ENCODE measurements at places on chromosomes 1 and 21.
A peak's percentile ranks its signal among the peaks of the same experiment; 100 is the strongest.

- no peak for DNase-seq
Measured at GRCh38 chr1:234962340-234962989, 166.2 kb downstream of the TOMM20 start.

DNA sequence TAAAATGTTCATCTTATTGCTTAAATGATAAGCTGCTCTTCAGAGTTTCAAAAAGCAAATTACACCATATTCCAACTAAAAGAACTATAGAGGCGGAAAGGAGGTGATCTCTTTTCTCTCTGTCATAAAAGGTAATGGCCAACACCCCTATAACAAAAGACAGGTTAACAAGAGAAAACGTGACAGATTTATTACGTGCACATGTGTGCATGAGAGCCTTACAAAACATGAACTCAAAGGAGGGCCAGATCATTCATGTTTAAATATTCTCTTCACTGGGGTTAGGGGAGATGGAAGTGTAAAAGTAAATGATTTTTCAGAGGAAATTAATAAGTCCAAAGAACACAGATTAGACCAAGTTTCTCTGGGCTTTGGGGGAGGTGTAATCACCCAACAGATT is 26.5 kb upstream of the FMO2 start:
- DNase-seq: no peak

DNA sequence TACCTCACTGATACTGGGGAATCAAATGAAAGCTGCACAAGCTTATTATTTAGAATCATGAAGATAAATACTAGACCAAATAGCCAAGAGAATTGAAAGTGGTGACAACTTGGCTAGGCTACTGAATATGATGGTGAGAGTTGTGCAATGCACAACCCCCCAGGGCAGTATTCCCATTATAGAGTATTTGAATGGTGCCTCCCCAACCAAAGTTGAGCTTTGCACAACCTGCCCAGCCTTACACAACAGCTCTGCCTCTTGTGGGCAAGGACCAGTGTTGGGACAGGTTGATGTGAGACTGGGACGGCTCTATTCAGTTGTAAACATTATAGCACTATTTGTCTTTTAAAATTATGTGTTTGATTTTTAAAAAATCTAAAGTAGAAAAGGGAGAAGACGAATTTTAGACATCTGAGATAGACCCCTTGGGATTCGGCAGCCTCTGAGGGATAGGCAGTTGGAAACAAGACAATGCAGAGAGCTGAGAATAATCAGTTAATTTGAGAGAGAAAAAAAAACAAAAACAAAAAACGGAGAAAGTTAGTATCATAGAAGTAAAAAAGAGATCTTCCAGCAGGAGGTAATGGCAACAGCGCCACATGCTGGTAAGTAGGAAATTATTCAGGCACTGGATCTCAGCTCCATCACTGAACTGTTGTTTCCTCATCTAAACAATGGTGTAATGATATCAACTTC is 91.0 kb upstream of the KCNA3 start:
- no peak for DNase-seq

GRCh38 chr1:23553231-23554126 is 5.8 kb downstream of the ID3 start:
- no peak for DNase-seq

GRCh38 chr21:36927719-36928117 is 38.8 kb downstream of the HLCS start:
- DNase-seq: no peak

GRCh38 chr1:162336621-162337285 is 39.9 kb downstream of the SPATA46 start:
- no peak for DNase-seq

- no peak for DNase-seq
Measured at GRCh38 chr1:241156231-241156965, 200.6 kb downstream of the RGS7 start.

GRCh38 chr1:58917436-58917835 is 133.6 kb upstream of the JUN start:
- no peak for DNase-seq

DNA sequence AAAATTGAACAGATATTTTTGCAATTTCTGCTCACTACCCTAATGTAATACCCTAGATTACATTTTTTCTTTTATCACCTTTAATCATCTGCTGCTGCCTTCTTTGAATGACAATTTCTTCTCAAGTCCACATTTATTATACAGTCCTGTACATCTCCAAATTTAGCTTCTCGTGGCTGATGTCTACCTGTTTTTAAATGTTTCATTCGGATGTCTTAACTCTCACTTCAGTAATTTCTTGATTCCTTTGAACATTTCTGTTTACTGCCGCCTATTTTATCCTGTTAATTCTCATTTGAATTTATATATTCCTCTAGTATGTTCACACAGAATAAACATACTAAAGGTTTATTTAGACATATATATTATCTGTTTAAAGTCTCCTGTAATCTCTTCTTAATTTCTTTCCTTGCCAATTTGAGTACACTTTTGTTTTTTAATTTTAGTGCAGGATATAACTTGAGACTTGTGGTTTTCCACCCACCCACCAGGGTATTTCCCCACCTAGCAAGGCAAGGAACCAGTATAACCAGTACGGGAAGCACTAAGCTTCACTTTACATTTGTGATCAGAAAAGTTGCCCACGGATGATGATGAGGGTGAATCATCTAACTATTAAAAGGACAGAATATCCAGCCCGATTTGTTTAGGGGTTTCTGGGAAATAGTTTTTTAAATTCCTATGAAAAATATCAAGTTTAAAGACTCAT is 12.7 kb downstream of the INSL5 start:
- no peak for DNase-seq

- no peak for DNase-seq
Measured at GRCh38 chr1:110208916-110209645, 1.0 kb upstream of the KCNC4 start.

GRCh38 chr1:230641346-230641745 is 935 bp upstream of the COG2 start:
- DNase-seq: no peak

GRCh38 chr1:60950224-60951063 is 131.9 kb upstream of the NFIA start:
- DNase-seq: no peak

GRCh38 chr1:169018751-169019150 is 87.7 kb upstream of the ATP1B1 start:
- peak; percentile 22 for DNase-seq

DNA sequence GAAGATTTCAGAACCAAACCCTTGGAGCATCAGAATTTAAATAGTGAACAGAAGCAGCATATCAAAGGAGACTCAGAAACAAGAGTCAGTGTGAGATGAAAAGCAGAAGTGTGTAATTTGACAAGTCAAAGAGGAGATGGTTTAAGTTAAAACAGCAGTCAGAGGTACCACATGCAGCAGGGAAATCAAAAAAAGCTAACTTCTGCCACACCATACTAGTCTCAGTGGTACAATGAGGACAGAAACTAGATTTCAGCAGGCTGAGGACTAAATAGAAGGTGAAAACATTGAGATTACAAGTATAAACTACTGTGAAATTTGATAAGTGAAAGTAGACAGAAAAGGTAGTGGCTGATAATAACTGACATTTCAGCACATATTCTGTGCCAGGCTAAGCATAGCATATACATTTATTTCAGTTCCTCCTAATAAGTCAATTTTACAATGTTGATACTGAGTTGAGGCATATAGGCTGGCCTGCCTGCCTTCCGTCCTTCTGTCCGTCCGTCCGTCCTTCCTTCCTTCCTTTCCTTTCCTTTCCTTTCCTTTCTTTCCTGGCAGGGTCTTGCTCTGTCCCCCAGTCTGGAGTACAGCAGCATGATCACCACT is 12.6 kb downstream of the SUCO start:
- no peak for DNase-seq

DNA sequence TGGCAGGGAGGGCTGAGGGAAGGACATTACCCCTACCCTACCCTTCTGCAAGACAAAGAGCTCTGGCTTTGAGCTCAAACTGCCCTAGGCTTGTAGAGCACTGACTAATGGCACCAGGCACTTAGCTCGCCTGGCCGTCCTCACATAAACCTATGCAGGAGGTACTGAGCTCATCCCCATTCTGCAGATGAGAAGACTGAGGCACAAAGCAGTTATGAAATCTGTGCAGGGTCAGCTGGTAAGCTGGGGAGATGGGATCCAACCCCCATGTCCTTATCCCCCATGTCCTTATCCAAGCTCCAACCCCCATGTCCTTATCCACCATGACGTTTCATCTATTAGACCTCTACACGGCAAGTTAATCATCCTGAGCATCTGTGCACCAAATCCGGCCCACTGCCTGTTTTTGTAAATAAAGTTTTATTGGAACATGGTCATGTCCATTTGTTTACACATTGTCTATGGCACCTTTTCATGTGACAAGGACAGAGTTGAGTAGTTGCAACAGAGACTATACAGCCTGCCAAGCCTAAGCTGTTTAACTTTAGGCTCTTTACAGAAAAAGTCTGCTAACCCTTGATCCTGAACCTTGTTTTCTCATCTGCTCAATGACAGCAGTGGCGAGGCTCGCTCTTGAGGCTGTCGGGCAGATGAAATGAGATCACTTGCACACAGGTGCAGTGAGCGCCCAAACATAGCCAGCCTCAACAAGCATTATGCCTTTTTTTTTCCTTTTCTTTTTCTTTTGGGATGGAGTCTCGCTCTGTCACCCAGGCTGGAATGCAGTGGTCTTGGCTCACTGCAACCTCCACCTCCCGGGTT is 86.8 kb downstream of the FBXO2 start:
- no peak for DNase-seq

DNA sequence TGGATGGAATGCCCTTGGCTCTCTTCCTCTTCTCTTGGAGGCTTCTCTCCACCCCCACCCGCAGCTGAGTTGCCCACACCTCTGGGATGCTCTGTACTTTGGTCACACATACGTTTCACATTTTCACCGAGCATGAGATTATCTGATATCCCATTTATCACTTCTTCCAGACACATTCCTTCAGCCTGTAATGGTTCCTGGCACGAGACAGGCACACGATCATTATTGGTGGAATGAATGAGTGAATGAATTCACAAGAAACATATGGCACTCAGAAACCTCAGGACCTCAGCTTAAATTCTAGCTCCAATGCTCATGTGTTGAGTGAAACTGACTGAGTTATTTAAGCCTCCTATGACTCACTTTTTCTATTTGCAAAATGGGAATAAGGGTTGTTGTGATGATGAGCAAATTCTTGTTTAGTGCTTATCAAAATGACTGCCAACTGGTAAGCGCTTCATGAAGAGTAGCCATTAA is 242.7 kb upstream of the JUN start:
- no peak for DNase-seq

DNA sequence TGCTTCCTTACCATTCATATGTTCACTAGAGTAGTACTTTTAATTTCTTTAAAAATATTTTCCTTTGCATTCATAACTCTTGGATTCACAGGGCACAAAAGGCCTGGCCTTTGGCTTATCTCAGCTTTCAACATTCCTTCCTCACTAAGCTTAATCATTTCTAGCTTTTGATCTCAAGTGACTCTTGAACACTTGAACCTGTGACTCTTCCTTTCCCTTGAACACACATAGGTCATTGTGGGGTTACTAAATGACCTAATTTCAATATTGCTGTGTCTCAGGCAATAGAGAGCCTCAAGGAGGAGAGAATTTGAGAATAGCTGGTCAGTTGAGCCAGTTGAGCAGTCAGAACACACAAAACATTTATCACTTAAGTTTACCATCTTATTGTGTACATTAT is 49.9 kb downstream of the COL11A1 start:
- DNase-seq: no peak

DNA sequence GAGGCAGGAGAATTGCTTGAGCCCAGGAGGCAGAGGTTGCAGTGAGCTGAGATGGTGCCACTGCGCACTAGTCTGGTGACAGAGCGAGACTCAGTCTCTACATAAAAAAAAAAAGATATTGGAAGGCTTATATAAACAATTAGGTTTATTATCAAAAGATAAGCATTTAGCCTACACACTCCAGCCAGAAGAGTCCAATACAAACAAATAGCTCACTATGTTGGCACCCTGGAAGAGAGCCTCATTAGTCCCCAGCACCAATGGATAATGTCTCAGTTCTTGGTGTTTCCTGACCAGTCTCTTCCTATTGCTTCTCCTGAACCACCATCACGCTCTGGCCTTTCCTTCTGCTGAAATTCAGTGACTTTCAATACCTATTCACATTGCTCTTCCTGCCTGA is 48.6 kb upstream of the ATP1A1 start:
- no peak for DNase-seq

GRCh38 chr1:162823231-162823630 is 32.7 kb downstream of the HSD17B7 start:
- no peak for DNase-seq

DNA sequence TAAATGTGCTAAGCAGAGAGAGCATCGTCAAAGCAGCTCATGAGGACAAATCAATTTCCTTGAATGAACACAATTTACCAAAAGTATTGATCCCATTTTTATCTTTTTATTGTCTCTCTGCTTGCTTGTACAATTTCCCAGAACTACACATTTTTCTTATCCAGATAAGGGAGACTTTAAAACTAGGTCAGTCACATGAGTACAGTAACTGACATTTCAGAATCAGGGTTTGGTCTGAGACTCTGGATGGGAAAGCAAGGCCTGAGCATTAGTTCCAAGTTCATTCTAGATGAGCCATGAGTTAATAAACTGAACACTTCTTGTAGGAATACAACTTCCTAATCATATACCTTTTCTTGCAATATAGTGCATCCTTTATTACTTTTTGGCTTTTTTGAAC is 11.5 kb upstream of the DENND2D start:
- no peak for DNase-seq

DNA sequence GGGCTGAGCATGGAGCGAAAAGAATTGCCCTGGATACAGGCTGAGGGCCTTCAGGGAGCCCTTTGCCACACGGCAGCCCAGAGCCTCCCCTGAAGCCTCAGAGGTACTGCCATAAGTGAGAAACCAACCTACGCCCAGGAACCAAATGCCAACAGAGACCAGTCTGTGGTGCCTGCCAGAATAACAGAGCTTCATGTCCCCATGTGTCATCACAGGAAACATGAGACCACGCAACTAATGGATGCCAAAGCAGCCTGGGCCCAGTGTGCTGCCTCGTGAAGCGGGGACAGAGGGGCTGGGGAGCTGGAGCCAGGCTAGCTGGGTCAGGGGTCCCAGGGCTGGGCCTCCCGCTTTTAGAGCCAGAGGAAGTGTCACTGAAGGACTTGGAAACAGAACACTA is 18.7 kb upstream of the STUM start:
- no peak for DNase-seq

DNA sequence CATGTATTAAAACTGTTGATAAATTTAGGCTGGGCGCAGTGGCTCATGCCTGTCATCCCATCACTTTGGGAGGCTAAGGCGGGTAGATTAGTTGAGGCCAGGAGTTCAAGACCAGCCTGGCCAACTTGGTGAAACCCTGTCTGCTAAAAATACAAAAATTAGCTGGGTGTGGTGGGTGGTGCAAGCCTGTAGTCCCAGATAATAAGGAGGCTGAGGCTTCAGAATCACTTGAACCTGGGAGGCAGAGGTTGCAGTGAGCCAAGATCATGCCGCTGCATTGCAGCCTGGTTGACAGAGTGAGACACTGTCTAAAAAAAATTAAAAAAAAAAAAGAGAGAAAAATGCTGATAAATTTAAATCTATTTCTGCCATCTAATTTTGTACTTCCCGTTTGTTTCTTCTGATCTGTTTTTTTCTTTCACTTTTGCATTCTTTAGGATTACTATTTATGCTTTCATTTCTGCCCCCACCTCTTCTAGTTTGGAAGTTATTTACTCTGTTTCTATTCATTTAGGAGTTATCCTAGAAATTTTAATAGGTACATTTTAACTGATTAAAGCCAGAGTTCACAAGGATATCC is 3.2 kb upstream of the DENND1B start:
- DNase-seq: no peak

All from NCI-H1417 treated with DMSO at 0.1 percent for 48 hours (cell line).